Adipocyte (in vitro differentiated cells): ENCODE measurements at places on chromosomes 4 and X.
A peak's percentile ranks its signal among the peaks of the same experiment; 100 is the strongest.

GRCh38 chr4:147560625-147561024 lies 56.6 kb upstream of the TMEM184C start:
- peak; percentile 71 for DNase-seq

DNA sequence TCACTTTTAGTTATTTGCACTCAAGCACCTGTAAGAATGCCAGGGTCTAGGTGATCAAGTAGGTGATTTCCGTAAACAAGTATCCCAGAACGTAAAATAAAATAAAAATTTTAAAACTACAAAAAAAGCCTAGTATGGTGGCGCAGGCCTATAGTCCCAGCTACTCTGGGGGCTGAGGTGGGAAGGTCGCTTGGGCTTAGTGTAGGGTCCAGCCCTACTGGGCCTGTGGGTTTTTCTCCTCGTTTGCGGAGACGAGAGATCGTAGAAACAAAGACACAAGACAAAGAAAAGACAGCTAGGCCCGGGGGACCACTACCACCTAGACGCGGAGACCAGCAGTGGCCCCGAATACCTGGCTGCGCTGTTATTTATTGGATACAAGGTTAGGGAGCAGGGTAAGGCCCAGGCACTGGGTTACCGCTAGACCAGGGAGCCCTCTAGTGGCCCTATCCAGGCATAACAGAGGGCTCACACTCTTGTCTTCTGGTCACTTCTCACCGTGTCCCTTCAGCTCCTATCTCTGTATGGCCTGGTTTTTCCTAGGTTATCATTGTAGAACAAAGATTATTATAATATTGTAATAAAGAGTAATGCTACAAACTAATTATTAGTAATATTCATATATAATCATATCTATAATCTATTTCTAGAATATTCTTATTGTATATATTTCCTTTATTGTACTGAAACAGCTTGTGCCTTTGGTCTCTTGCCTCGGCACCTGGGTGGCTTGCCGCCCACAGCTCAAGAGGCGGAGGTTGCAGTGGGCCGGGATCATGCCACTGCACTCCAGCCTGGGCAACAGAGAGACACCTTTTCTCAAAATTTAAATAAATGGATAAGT lies 38.4 kb downstream of the SAGE1 start:
- peak; percentile 66 for DNase-seq

DNA sequence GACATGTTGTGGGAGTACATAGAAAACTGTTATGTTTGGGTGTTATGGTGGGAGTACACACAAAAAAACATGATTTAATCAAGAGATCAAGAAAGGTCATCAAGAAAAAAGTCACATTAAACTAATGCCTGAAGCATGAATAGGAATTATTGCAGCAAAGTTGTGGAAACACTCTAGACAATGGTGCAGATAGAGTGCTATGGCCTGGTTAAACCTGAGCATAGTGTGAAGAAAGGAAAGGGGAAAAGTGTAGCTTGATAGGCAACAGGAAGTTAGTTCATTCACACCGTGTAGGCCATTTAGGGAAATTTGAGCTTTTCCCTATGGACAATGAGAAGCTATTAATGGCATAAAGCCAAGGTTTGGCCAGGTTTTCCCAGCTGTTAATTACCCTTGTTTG lies 162.1 kb upstream of the EMCN start:
- no peak for DNase-seq

- no peak for DNase-seq
Observed at GRCh38 chrX:38986586-38986985, 185.3 kb downstream of the MID1IP1 start.

DNA sequence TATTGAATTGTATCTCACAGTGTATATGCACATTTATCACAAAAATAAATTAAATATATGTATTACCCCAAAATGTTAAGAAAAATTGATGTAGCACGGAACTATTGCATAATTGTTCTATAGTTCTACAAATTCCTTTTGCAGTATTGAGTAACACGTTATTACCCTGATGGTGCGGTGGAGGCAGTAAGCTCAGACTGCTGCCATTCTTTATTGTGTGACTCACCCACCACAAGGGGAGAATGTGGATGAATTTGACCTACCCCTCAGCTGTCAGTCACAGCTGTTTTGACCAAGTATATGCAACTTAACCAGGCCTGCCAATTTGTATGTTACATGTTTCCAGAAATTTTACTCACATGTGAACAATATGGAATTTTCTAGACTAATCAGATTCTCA lies 506.6 kb downstream of the SH3BGRL start:
- DNase-seq: no peak

GRCh38 chr4:91600301-91600700 lies 703.5 kb upstream of the GRID2 start:
- DNase-seq: no peak

GRCh38 chrX:16869393-16870094 lies 618 bp downstream of the RBBP7 start:
- peak; percentile 63 for DNase-seq

DNA sequence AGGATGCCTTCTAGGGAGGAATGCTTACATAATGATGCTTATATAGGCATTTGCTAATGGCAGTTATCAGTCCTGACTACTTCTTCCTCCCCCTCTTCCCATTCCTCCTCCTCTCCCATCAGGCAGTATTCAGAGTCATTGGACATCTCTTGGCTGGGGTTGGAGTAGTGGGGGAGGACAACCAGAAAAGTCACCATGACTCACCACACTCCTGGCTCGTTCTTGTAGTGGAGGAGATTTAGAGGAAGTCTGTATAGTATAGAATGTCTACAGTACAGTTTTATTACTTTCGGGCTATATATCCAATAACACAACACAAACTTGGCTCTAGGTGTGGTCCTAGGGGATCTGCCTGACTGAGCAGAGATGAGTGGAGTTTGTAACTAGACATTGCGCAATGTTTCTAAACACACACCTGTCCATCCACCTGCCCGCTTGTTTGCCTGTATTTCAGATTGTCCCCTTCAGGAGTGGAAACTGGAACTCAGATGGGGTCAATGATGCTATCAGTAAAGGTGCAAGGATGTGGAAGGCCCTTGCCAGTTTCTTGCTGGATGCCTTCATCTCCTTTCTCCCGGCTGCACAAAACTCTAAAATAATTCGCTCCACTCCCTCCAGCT lies 27.9 kb upstream of the KIAA1210 start:
- DNase-seq: no peak

DNA sequence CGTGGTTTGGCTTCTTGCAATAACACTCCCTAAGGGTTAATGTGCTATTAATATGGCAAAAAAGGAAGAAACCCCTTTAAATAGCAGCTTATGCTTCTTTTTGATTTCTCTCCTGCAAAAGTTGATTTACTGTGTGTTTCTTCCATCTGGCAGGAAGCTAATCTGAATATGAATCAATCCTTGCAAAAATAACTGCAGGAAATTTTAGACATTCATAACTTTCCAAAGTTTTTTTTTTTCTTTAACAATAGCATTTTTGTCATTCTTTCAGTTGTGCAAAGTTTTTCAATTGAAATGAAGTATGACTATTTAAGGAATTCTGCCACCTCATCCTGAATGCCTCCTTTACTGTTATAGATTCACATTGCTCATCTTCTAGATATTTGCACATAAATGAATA lies 115.6 kb downstream of the SPANXA1 start:
- DNase-seq: peak; percentile 47

DNA sequence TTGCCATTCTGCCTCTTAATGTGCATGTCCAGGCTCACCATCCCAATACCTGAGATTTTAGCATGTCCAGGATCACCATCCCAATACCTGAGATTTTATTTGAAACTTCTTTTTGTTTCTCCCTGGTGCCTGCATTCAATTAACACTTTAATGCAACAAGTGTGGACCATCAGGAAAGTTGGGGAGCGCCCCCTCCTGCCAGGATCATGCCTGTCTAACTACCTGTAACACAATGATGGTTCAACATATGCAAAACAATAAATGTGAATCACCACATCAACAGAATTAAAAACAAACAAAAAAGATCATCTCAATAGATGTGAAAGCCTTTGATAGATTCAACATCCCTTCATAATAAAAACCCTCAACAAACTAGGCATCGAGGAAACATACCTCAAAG lies 1359.5 kb upstream of the DIAPH2 start:
- no peak for DNase-seq

GRCh38 chr4:80361329-80361900 lies 25.9 kb downstream of the CFAP299 start:
- DNase-seq: peak; percentile 72

- DNase-seq: no peak
Observed at GRCh38 chrX:12118134-12118533, 20.1 kb upstream of the FRMPD4 start.

GRCh38 chr4:41065434-41066006 lies 148.8 kb downstream of the APBB2 start:
- no peak for DNase-seq

GRCh38 chr4:90474484-90474883 lies 347.3 kb downstream of the CCSER1 start:
- DNase-seq: no peak

GRCh38 chr4:140130677-140131076 lies 23.3 kb downstream of the MAML3 start:
- no peak for DNase-seq

DNA sequence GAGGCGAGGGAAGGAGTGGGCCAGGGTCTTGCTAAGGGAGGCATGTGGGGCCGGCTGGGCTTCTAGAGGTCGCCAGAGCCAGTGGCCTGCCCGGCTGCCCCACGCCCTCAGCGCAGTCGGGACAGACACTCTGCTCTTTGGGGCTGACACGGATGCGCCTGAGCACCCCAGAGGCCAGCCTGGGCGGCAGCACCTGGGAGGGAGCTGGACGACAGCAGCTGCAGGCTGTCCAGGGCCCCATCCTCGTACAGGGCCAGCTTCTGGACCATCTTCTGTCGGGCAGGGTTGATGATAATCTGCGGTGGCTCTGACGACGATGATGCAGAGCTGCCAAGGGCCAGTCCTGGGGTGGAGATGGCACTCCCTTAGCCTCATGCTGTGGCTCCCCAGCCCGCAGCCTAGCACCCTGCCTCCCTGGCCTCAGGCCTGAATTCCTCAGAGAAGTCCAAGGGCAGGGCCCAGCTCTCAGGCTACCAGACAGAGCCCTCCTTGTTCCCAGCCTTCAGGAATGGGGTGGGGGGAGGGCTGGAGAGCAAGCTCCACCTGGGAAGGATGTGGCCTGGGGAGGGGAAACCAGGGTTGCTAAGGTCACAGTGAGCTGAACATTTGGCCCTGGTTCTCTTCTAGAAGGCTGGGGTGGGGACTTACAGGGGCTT lies 7.2 kb downstream of the IRAK1 start:
- no peak for DNase-seq

- no peak for DNase-seq
Observed at GRCh38 chr4:25252230-25253070, 18.6 kb downstream of the PI4K2B start.

DNA sequence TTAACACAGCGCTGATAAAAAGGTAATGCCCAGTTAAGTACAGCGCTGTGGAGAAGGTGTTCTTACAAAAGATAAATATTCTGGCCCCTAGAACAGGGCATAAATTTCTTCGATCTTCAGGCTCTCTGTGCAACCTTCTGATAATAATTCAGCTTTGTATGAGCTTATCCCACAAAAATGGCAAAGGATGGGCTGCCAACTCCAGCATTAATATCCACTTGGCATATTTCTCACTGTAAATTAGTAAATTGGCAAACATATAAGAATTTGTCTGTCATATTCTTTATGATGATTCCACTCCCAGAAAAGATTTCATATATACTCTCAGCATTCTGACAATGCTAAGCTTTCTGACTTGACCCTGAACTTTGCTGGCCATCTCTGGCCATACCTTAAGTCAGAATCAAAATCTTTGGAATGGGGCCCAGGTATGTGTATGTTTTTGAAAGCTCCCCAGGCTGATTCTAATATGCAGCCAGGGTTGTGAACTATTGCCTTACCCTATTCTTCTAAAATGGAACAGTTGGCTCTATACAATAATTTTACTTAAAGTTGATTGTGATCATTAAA lies 134.8 kb downstream of the FRYL start:
- DNase-seq: peak; percentile 14

DNA sequence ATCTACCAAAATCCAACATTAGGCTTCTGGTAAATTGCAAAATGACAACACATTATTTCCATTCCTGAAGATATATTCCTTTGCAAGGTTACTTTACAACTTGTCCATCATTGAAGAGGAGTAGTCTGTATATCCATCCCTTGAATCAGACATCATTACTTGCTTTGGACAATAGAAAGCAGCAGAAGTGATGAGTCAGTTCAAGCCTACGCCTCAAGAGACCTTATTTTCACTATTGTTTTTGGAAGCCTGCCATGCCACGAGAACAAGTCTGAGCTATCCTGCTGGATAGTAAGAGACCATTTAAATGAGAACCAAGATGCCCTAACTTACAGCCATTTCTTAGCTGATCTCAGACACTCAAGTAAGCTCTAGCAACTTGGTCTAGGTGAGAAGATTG lies 246.0 kb upstream of the HHIP start:
- DNase-seq: peak; percentile 91

GRCh38 chrX:43551590-43551989 lies 104.5 kb upstream of the MAOA start:
- DNase-seq: no peak

- no peak for DNase-seq
Observed at GRCh38 chr4:173446416-173446815, 47.5 kb upstream of the SCRG1 start.

DNA sequence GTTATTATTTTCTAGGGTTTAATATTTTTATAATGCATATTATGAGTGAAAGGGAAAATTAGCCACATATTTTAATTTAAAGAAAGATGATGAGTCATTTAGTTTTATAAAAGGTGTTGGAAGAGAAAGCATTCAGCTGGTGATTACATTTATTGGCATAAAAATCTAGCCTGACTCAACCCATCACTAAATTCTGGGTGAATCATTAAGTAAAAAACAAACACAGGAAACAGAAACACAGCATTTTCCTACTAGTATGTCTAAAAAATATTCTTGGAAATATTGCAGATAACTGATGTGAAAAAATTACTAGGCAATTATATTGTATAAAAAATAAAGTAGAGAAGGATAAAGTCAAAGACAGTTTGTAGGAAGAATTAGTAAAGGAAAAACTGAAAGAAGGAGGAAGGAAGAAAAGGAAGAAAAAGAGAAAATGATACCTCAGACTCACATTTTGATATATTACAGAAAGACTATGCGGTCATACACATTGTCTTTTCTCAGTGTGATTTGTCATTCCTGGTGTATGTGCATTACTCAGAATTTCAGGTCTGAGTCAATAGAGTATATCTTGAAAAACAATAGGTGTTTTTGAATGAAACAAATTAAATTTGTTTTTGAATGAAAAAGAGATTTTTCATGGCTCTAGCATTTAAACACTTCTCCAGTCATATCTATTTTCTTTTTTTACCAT lies 48.0 kb upstream of the SPOCK3 start:
- peak; percentile 34 for DNase-seq

DNA sequence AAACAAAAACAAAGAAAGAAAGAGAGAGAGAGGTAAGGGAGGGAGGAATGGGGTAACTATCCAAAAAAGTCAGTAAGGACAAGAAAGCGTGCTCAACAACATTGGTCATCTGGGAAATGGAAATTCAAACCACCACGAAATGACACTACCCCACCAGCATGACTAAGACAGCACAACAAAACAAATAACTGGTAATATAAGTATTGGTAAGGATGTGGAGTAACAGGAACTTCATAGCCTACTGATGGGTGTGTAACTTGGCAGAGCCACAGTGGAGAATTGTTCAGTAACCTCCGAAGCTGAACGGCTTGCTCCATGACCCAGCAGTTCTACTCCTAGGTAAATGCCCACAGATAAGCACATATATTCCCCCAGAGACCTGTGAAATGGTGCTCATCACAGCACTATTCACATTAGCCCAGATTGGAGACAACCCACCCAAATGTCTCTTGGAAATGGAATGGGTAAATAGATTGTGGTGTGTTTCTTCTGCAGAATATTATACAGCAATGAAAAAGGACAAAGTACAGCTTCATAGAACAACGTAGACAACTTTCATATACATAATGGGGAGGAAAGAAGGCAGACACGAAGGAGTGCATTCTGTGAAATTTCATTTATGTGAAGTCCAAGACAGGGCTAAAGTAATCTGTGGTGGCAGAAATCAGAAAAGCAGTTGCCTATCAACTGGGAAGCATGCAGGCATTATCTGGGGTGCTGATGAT lies 95.5 kb upstream of the ATP6AP2 start:
- no peak for DNase-seq
